ENCODE measurements at places on chromosomes 2 and 18.

GRCh38 chr2:218888341-218888740, 7.7 kb downstream of the WNT10A start:
- DNase-seq = no peak

DNA sequence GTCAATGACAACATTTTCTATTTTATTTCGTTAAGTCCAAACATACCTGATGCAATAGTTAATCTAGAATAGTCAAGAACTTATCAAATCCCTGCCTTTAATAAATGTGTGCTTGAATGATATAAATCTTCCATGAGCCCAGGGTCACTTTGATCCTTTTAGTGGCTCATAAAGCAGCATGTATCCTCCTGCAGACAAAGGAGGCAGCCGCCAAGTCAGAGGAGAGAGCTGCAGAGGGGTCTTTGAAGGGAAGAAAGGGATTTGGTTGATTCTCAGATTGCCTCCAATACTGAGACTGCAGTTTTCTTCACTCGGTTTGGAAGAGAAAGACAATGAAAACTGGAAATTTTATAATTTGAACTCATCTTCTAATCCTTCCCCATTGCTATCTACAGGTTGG, 378.4 kb upstream of the PIK3C3 start:
- no peak for DNase-seq

- no peak for DNase-seq
Observed at GRCh38 chr2:169485650-169486138, 6.4 kb downstream of the BBS5 start.

- DNase-seq = no peak
Observed at GRCh38 chr2:123597988-123598387, 427.1 kb upstream of the CNTNAP5 start.

- DNase-seq = no peak
Observed at GRCh38 chr2:10392951-10393639, 55.0 kb downstream of the ODC1 start.

GRCh38 chr2:201953880-201954279, 79.8 kb upstream of the FZD7 start:
- DNase-seq = no peak

GRCh38 chr2:98768384-98769113, 37.6 kb upstream of the MGAT4A start:
- no peak for DNase-seq
